Stimulated activated CD4-positive, alpha-beta T cell treated with anti-CD3 and anti-CD28 coated beads, TNF-alpha, amount 100 ng/mL, for 48 hours (primary cell): ENCODE measurements at places on chromosomes 1 and 21.

DNA sequence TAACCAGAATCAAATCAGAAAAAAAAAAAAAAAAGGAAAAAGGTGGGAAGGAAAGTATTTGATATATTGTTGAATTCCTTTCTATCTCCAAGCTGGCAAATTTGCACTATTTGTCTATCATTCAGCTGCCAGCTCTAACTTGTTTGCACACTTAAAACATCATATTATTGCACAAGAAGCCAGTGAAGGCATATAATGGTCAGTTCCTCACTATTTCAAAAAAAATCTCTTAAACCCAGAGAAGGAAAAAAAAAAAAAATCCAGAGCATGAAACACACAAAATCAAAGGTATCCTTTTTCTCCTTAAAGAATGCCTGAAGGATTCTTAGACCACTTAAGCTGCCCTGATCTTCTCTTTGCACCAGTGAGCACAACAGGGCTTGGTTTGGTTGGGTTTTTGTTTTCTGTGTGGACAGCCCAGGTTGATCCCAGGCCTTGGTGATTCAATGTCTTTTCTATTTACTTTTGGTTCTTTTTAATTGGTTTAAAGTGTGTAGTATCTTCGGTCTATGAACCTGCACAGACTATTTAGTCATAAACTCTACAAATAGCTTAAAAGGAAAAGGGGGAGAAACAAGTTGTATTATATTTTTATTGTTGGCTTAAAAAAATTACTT lies 40.2 kb downstream of the DUSP10 start:
- no peak for DNase-seq

DNA sequence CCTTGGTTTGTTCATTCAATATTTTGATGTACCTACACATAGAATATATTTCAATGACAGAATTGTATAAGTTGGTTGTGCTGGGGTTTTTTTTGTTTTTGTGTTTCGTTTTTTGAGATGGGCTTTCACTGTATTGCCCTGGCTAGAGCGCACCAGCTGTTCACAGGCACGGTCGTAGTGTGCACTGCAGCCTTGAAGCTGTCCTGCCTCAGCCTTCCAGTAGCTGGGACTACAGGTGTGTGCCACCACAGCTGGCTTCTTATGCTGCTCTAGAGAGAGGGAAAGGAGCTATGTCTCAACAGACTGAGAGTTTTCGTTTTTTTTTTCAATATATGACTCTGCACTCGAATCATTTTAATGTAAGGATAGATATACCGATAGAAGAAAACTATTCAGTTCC lies 102.6 kb downstream of the NTNG1 start:
- no peak for DNase-seq

DNA sequence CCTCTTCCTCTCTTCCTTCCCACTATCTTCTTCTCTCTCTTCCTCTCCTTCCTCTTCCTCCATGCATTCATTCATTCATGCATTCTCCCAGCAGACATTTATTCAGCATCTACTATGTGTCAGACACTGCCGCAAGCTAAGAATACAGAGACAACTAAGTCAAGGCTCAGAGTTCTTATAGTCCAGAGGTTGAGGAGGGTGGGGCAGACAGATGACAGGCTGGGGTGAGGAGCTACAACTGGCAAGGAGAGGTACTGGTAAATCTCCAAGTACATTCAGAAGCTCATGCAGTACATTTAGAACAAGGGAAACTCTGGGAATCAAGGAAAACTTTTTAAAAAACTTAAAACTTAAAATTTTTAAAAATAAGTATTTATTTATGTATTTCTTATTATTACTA lies 56.4 kb upstream of the FMOD start:
- no peak for DNase-seq

DNA sequence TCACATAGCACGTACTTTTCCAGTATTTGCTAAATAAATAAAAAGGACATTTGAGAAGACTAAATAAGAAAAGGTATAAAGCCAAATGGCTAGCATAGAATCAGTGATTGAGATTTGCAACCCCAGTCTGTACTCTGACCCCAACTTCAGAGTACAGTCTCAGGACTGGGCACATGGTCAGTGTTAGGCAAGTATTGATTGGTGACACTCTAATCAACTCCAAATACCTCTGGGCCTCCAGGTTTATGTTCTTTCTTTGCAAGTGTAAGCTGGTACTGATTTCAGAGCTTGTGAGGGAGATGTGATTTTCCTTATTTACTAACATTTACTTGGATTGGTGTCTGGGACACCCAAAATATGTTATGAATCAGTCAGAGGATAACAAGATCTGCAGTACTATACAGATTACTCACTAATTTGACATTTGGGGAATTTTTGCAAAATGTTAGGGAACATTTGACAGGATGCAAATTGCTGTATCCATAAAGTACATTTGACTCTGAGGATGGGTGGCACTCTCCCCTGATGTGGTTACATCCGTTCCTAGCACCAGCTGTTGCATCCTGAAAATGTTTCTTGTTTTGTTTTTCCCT lies 34.2 kb downstream of the LMO4 start:
- no peak for DNase-seq

- DNase-seq = no peak
Observed at GRCh38 chr1:39680751-39681150, 8.8 kb upstream of the NT5C1A start.

DNA sequence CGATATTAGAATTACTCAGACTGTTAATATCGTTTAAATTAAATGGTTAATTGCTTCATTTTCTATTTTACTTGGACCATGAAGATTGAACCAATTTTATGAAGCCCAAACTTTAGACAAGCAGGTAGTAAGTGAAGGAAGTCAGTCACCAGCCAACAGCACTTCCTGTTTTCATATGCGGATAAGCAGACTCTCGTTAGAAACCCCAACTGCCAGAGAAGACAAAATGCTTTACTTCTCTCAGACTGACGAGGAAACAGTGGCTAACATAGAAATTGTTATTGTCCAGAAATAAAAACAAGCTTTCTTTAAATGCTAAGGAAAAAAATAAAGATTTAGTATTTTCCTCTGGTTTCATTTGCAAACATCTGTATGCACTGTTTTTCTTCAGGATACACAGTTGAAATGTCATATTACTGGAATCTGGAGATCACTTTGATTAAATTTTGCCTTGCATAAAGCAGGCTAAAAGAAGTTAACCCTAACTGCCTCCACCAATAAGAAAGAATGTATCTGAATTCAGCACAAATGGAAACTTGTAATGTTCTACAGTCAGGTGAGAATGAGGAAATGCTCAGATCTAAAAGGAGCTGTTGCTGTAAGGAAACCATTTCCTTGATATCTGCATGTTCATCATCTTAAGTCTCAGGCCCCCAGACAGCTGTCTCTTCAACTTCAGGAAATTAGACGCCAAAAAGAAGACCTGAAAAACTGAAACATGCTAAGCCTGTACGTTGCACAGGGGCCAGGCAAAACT lies 129.8 kb upstream of the SAMSN1 start:
- no peak for DNase-seq

- DNase-seq = no peak
Observed at GRCh38 chr1:15383810-15384209, 25.9 kb upstream of the EFHD2 start.

- DNase-seq = no peak
Observed at GRCh38 chr1:223177681-223178080, 34.6 kb upstream of the TLR5 start.

DNA sequence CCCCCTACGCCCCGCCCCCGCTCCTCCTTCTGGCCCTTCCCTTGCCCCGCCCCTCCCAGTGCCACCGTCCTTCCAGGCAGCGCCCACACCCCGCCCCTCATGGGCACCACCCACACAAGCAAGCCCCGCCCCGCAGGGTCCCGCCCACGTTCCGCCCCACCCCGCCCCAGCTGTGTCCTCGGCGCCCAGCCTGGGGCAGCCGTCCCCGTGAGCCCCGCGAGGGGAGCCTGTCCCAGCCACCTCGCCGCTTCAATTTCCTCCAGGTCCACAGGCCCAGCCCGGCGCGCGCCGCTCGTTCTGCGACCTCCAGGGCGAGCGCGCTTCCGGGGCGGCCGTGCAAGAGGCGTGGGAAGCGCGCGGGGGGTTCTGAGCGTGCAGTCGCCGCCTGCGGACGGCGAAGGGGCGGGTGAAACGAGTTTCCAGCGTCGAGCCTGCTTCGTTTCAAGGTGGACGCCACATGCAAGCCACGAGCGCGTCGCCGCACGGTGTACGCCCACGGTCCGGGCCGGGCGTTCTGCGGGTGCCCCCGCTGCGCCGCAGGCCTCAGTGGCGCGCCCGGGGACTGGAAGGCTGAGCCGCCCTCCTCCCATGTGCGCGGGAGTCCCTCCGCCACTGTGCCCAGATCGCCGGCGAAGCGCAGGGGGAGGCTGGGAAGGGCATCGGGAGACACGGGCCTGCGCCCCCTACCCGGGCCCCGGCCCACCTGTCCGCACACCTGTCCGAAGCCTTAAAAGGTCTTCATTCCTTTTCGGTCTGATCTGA lies 10.8 kb upstream of the FAAP20 start:
- DNase-seq = peak; percentile 84

DNA sequence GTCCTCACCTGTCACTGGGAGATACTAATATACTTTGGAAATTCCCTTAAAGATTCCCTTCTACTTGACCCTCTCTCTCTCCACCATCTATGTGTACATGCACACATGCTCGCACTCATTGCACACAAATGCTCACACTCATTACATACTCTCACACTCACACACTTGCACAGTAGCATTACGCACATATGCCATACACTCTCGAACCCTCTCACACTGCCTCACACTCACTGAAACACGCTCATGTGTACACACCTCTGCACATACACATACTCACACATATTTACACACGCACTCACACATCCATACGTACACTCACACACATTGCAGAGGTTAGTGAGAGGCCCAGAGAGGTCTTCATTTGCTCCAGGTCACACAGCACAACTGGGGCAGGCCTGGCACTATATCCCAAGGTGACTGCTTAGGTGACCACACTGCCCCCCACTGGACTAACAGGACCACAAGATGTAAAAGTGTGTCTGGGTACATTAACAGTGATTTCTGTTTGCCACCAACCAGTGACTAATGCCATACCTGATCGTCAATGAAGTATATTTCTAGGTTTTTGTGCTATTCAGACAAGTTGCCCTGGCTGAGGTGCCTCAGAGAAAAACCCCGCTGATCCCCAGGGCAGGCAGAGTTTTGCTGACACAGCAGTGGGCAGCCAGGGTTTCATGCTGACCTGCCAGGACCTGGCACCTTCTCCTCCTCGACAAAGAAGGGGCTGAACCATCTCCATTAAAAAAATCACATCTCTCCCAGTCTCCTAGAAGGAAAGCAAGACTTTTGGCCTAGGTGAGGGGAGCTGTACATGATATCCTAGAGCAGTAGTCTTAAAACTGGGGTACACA lies 28.5 kb upstream of the CAMK1G start:
- no peak for DNase-seq

- DNase-seq = no peak
Observed at GRCh38 chr1:157154940-157155514, 16.8 kb upstream of the ETV3 start.

DNA sequence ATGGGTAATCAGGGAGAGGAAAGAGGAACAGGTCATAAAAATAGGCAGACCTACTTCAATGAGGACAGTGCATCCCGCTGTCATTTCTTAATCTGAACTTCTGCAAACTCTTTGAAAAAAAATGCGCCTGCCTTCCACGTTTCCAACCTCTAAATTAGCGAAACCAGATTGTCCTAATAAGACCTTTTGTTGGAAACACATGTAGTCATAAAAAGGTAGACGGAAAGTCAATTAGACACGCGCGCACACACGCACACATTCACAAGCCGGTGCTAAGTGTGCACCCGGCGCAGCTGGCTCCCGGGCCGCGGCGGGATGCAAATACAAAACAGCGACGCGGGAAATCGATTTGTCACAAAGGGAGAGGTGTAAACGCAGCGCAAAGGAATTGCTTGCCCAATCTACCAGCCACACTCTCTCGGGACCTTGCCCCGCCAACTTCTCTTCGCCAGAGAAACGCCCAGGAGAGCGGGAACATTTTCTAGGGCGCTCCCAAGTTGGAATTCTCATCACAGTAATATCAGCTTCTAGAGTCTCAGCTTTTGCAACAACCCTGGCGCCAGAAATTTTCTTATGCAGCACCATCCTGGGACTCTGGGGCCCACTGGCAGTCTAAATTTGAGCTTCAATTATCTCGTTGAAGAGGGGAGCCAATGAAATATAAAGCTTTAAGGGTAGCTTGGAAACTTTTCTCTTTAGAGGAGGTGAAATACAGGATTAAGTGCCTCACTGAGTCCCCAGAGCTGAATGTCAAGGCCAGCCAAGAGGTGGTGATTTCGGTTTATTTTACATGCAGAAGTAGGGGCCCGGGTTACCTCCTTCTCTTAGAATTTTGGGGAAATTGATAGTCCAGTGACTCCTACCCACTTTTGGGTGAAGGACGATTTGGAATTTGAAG lies 4.5 kb downstream of the PRRX1 start:
- no peak for DNase-seq

- DNase-seq = no peak
Observed at GRCh38 chr1:207959141-207959825, 48.4 kb upstream of the CD34 start.

DNA sequence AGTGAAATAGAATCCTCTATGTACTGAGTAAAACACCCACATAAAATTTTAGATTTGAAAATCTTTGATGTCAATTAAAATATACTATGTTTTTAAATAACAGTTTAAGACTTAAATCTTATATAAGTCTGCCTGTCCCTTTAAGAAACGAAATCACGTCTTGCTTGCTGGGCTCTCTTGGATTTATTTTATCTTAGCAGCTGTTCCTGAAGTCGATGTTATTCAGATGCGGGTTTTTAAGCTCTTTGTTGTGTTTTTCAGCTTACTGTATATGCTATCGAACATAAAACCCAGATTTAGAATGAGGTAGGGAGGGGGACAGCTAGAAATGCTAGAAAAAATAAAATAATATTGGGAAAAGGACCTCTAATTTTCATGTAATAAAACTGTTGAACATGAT lies 11.1 kb upstream of the SSX2IP start:
- DNase-seq = no peak

DNA sequence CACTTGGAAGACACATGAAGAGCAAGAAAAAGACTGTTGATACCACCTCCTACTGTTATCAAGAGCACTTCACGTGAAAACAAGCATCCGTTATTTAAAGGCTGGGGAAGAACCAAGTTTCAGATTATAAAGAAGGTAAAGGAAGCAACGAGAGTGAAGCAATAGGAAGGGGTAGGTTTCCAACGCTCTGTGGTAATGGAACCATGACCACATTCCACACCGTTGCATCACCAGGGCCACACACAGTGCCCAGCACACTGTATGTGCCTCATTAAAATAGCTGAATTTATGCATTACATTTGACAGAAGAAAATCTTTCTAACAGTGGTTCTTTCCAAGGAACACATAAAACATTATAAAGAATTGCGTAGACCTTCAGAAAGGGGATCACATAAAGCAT lies 435.8 kb downstream of the MRPL39 start:
- DNase-seq = no peak

GRCh38 chr1:82086739-82087138 lies 286.0 kb downstream of the ADGRL2 start:
- no peak for DNase-seq
